Neural cell (in vitro differentiated cells): ENCODE measurements at places on chromosomes 2 and 18. TPM values are rescaled to one million over a fixed set of nuclear protein-coding genes. Genes with fewer than 3 reads are reported as not detected.

Gene CHN1
- 133 and 134 TPM in 2 replicates for polyA plus RNA-seq

Gene CHRND
- polyA plus RNA-seq, result not detected in 2 replicates

Gene CERS6
- 56.3 and 59.3 TPM in 2 replicates for polyA plus RNA-seq

Gene TTN
- polyA plus RNA-seq, result 0.10 and 0.16 TPM in 2 replicates

Gene SLC39A6
- 260 and 298 TPM in 2 replicates for polyA plus RNA-seq

Gene CFAP221
- 7.0 and 8.4 TPM in 2 replicates for polyA plus RNA-seq

Gene PID1
- polyA plus RNA-seq, result 10.8 and 11.0 TPM in 2 replicates

Gene ADGRF3
- polyA plus RNA-seq, result 0.12 and 0.42 TPM in 2 replicates

Gene PTPN18
- polyA plus RNA-seq, result 4.2 and 13.3 TPM in 2 replicates

Gene NIFK
- 60.9 and 81.0 TPM in 2 replicates for polyA plus RNA-seq

Gene UGT1A3
- not detected in 2 replicates for polyA plus RNA-seq

Gene KCNE4
- polyA plus RNA-seq, result 0.32 TPM in 1 of 2 replicates, not detected in the other

Gene STAMBP
- 62.5 and 69.1 TPM in 2 replicates for polyA plus RNA-seq

Gene ZBTB7C
- 2.4 and 6.5 TPM in 2 replicates for polyA plus RNA-seq

Gene RBKS
- polyA plus RNA-seq, result 4.0 and 5.4 TPM in 2 replicates

Gene FBLN7
- 0.50 TPM in 1 of 2 replicates, not detected in the other for polyA plus RNA-seq

Gene RNF144A
- 26.9 and 27.8 TPM in 2 replicates for polyA plus RNA-seq

Gene DSC3
- 0.10 TPM in 1 of 2 replicates, not detected in the other for polyA plus RNA-seq

Gene KCNS3
- 0.15 TPM in 1 of 2 replicates, not detected in the other for polyA plus RNA-seq

Gene CPO
- polyA plus RNA-seq, result 0.60 and 1.2 TPM in 2 replicates

Gene GPC1
- 74.0 and 101 TPM in 2 replicates for polyA plus RNA-seq

Gene LYG2
- polyA plus RNA-seq, result not detected in 2 replicates

Gene HOXD12
- not detected in 2 replicates for polyA plus RNA-seq

Gene FLACC1
- 1.3 and 1.8 TPM in 2 replicates for polyA plus RNA-seq

Gene FOXD4L1
- polyA plus RNA-seq, result 0.82 and 1.6 TPM in 2 replicates

Gene MROH2A
- polyA plus RNA-seq, result not detected in 2 replicates

Gene GAD1
- 56.3 and 66.4 TPM in 2 replicates for polyA plus RNA-seq

Gene TMEM17
- 7.1 and 8.6 TPM in 2 replicates for polyA plus RNA-seq

Gene DNER
- 307 and 310 TPM in 2 replicates for polyA plus RNA-seq

Gene SRD5A2
- polyA plus RNA-seq, result 0.11 and 0.26 TPM in 2 replicates

Gene CLEC4F
- polyA plus RNA-seq, result not detected in 2 replicates

Gene ABCG8
- 0.05 TPM in 1 of 2 replicates, not detected in the other for polyA plus RNA-seq

Gene PIEZO2
- polyA plus RNA-seq, result 0.12 and 0.30 TPM in 2 replicates

Gene DYNAP
- polyA plus RNA-seq, result not detected in 2 replicates

Gene CFC1
- polyA plus RNA-seq, result 22.4 and 29.9 TPM in 2 replicates

Gene SCYGR4
- polyA plus RNA-seq, result not detected in 2 replicates

Gene SP140L
- polyA plus RNA-seq, result not detected in 2 replicates

Gene STAM2
- 42.5 and 47.5 TPM in 2 replicates for polyA plus RNA-seq

Gene CYS1
- polyA plus RNA-seq, result not detected in 2 replicates

Gene TIA1
- 1,165 and 1,297 TPM in 2 replicates for polyA plus RNA-seq
